Posterior vena cava (tissue), 2 donors: ENCODE measurements at places on chromosomes 4 and X.

DNA sequence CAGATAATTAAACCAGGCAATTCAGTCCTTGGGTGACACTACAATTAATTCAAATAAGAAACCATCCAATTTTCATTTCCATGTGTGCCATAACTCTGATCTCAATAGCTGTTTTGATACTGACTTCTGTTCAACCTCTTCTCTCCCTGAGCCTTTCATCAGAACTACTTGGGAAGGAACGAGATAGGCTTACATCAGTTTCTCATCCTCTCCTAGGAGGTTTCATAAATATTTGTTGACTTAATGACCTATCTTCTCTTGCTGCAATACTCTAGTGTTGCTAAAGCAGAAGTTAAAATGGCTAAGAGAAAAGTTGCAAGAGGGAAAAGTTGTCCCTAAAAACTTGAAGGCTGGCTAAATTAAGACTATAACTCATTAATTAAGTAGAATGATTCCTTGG, 41.8 kb downstream of the PRKG2 start:
- no peak for DNase-seq

GRCh38 chr4:122898370-122899150, 23.8 kb downstream of the NUDT6 start:
- DNase-seq, result no peak

DNA sequence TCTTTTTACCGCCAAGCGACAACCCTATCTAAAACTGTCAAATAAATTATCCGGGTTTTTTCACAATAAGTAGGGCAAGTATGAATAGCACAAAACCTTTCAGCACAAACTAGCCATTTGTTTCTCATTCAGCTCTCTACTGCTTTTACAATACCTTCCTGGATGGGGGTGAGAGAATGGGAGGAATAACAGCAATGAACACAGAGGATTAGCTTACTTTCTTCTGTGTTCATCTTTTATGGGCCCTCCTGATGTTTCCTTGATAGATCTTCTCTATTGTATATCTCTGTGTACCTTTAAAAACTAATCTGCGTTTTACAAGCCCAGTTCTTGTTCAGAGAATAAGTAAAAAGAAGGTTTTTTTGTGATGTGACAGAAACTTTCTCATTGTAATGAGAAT, 55.3 kb upstream of the APELA start:
- no peak for DNase-seq

DNA sequence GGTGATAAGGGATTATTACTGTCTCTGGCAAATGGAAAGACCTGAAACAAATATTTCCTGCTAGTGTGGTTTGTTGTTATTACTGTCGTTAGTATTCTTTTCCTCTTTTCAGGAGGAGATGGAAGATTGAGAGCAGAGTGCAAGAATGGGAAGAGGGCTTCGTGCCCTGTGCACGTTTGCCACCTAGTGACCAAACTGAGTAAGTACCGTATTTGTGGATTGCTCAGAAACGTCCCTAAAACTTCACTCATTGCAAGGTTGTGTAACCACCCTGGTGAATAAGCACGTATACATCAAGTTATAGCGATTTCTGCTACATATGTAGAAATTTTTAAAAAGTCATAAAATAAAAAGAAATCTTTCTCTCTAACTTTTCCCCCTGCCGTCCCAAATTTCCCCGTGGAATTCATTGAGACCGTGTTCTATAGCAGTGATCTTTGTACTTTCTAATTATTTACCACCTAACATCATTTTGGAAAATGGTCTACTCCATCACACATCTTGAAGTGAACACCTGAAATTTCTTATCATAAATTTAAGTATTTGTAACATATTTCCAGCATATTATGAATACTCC, 24.3 kb downstream of the LINC00632 start:
- no peak for DNase-seq

DNA sequence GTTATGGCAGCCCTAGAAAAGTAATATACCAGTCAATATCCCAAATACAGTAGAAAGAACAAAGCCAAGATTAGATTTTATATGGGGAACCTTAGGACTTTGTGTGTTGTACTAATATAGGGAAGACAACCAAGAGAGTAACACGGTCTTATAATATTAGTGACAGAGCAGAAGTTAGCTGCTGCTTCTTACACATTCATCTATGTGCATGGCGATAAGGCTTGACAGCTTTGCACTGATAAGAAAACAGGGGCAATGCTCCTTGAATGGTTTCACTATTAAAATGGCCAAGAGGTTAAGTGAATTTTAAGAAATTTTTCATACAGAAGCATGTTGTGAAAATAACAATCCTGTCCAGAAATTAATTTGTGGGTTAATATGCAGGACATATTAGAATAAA, 521.6 kb downstream of the CCSER1 start:
- DNase-seq, result no peak

DNA sequence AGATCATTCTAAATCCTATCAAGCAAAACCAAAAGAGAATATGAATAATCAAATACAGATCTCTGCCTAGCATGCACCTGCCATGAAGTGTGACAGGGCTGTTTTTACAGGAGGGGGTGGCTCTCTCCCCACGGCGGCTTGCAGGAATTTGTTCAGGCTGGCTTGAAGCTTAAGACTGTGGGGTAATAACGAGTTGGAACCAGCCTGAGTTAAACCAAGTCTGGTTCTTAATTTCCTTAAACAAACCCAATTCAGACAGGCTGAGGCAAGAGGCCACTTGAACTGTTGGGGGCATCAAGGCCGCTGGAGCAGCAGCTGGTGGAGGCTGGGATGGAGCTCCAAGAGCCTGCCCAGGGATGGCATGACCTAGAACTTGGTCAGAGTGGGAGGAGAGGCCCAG, 45.1 kb upstream of the LGI2 start:
- DNase-seq, result no peak

DNA sequence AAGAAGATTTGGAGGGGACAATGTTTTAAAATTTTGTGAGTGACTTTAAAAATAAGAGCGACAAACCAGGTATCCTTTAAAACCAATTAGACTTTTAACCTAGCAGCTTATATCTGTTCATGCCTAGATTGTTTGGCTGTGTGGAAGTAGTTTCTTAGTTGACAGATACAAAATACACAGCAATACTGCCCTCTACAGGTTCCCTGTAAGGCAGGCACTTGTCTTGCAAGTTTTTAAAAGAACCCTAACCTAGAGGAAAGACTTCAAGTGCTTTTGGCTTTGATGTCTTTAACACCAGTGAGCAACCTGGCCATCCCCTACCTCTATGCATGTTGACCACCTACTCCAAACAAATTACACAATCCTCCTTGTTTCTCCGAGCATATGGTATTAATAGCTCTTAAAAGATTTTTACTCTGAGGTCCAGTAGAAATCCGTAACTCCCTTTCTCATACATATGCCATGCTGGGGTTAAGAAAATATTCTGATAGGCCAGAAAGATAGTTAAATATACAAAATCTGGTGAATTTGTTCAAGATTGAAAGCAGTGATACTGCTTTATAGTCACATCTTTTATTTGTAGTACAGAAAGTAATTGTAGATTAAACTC, 273.0 kb downstream of the ARHGAP24 start:
- no peak for DNase-seq

GRCh38 chrX:103554687-103555424, 30.5 kb upstream of the TCEAL4 start:
- DNase-seq, result peak; percentile 78

DNA sequence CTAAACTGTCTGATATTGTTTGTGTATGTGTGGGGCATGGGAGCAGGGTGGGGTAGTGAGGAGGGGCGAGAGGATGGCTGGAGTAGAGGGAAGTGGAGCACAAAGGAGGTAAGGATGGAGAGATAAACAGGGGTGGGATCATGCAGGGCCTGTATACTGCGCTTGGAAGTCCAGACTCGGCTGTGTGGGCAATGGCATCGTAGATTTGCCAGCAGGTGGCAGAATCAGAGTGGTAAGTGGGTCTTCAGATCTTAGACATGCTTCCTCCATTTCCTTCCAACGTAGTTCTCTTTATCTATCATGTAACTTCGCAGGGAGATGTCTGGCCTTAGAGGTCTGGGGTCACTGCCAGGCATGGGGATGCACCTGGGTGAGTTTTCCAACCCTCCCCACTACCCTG, 155.5 kb downstream of the PDGFRA start:
- no peak for DNase-seq

DNA sequence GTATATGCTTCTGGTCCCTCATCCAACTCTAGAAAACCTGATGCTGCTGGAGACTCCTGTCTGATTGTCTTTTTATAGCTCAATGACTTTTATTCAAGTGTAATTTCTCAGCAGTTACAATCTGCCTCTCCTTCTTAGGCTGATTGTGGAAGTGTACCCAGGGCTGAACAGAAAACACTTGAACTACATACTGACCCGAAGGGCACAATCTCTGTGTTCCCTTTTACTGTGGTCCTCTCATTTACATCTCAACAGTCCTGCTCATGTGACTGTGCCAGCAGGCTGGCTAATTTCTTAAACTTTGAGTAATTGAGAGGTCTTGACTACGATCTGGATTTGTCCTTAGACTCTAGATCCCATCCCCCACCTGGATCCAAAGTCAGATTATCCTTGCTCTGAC, 863.4 kb downstream of the PDHA2 start:
- DNase-seq, result no peak

DNA sequence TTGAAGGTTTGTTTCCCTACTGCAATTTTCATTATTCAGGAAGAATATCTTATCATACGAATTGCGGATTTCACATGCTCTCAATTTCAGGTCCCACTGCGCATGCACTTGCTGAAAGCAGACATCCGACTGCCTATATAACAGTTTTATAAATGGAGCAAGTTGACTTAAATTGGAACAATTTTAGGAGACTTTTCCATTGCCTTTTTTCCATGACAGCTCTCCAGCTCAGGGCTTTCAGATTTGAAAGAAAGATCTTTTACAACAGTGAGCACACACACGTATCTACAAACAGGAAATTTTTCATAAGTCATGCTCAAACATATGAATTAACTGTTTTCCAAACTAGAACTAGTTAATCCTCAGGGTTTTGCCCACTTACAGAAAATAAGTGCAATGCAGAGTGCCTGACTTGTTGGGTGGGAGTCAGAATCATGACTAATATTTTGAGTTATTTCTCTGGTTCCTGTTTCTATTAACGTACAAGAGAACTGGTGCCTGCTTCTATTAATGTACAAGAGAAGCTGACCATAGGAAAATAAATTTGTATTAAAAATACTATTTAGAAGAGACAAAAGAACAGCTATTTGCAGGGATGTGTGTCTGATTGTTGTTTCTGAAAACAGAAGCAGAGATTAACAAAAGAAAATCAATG, 137.9 kb downstream of the GPC3 start:
- no peak for DNase-seq

GRCh38 chr4:112076919-112077608, 68.2 kb upstream of the FAM241A start:
- no peak for DNase-seq

- DNase-seq, result peak; percentile 31
Observed at GRCh38 chr4:82898322-82899243, 2.0 kb upstream of the THAP9 start.

DNA sequence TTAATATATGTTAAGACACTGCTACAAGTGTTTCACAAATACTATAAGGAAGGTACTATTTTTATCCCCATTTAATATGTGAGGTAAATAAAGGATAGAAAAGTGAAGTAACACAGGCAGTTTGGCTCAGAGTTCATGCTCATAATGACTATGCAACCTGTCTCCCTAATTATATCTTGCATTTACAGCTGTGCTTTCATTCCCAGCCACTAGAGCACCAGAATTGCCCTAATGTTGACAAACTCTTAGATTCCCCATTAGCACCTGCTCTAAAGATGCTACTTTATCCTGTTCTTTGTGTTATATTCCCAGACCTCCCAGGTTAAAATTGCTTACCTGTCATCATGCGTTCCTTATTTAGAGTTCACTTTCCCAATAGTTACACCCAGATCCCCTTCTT, 833.6 kb downstream of the CCSER1 start:
- DNase-seq, result no peak

GRCh38 chr4:74087481-74087880, 11.5 kb downstream of the CXCL2 start:
- no peak for DNase-seq

GRCh38 chr4:123291329-123291728, 105.3 kb upstream of the SPRY1 start:
- no peak for DNase-seq

DNA sequence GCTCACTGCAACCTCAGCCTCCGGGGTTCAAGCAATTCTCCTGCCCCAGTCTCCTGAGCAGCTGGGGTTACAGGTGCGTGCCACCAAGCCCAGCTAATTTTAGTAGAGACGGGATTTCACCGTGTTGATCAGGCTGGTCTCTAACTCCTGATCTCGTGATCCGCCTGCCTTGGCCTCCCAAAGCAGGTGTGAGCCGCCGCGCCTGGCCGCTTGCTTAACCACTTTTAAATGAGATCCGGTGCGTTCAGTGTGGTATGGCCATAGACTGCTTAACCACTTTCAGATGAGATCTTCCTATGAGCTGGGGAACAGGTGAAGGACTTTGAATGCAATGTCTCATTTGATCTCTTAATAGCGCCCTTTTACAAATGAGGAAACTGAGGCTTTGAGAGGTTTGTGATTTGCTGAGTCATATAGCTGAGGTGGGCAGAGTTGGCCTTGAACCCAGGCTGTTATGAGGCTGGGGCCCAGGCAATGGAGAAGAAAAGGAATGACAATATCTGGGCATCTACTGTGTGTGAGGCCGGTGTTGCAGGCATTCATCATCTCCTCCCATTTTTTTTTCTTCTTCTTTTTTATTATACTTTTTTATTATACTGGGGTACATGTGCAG, 41.9 kb upstream of the NSG1 start:
- peak; percentile 46 for DNase-seq

GRCh38 chr4:124152132-124152531, 560.4 kb downstream of the ANKRD50 start:
- DNase-seq, result no peak

DNA sequence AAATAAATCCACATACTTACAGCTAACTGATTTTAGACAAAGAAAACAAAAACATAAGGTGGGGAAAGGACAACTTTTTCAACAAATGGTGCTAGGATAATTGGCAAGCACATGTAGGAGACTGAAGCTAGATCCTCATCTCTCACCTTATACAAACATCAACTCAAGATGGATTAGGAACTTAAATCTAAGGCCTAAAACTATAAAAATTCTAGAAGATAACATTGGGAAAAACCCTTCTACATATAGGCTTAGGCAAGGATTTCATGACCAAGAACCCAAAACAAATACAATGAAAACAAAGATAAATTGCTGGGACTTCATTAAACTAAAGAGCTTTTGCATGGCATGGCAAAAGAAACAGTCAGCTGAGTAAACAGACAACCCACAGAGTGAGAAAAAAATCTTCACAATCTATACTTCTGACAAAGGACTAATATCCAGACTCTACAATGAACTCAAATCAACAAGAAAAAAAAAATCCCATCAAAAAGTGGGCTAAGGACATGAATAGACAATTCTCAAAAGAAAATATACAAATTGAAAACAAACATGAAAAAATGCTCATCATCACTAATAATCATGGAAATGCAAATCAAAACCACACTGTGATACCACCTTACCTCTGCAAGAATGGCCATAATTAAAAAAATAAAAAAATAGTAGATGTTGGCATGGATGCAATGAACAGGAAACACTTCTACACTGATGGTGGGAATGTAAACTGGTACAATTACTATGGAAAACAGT, 14.1 kb upstream of the AFP start:
- no peak for DNase-seq

DNA sequence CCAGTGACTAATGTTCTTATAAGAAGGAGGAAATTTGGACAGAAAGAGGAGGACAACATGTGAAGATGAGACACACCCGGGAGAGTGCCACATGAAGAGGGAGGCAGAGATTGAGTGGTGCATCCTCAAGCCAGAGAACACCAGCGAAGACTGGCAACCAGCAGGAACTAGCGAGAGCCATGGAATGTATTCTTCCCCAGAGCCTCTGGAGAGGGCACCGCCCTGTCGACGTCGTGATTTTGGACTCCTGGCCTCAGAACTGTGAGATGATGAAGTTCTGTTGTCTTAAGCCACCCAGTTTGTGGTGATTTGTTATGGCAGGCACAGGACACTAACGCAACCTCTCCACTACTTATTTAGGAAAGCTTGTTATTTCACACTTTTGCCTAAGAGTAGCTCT, 196.0 kb upstream of the TLL1 start:
- no peak for DNase-seq
